Esophagus squamous epithelium (tissue), 5 donors: ENCODE measurements at places on chromosomes 7 and 10. TPM values are rescaled to one million over a fixed set of nuclear protein-coding genes. Genes with fewer than 3 reads are reported as not detected.

Gene PLOD3
- total RNA-seq, result 14.5 TPM

Gene GIMAP7
- 1.8 TPM for total RNA-seq

Gene GPR26
- total RNA-seq, result not detected

Gene MRPS16
- 36.8 TPM for total RNA-seq

Gene SHTN1
- 12.5 TPM for total RNA-seq

Gene LSM8
- 47.7 TPM for total RNA-seq

Gene EMX2
- not detected for total RNA-seq

Gene PON1
- not detected for total RNA-seq

Gene RBP3
- total RNA-seq, result not detected

Gene CYP17A1
- total RNA-seq, result not detected

Gene VAX1
- total RNA-seq, result not detected

Gene FAM25A
- 371 TPM for total RNA-seq

Gene CYP2W1
- total RNA-seq, result not detected

Gene PDE6C
- total RNA-seq, result not detected

DNA sequence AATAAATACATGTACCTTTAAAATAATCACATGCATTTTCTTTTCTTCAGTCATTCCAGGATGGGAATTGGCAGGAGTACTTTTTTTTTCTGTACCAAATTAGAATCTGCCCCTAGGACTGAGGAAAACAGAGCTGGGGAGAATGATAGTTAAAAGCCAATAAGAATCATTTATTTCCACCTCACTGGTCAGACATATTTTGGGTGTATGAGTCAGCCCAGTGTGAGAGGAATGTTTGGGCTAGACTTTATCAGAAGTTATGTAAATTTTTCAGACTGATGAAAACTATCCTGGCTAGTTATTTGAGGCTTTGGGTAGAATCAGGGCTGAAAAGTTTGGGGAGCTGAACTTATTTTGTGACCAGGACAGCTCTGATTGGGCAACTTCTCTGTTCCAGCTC, 303.1 kb upstream of the NPSR1 start:
- no peak overlapping the region for H3K4me3 ChIP-seq
- H3K27me3 ChIP-seq, result no peaks in the 10 kb centered on the region
- H3K36me3 ChIP-seq, result no peaks in the 10 kb centered on the region
- no peaks in the 10 kb centered on the region for H3K4me1 ChIP-seq

DNA sequence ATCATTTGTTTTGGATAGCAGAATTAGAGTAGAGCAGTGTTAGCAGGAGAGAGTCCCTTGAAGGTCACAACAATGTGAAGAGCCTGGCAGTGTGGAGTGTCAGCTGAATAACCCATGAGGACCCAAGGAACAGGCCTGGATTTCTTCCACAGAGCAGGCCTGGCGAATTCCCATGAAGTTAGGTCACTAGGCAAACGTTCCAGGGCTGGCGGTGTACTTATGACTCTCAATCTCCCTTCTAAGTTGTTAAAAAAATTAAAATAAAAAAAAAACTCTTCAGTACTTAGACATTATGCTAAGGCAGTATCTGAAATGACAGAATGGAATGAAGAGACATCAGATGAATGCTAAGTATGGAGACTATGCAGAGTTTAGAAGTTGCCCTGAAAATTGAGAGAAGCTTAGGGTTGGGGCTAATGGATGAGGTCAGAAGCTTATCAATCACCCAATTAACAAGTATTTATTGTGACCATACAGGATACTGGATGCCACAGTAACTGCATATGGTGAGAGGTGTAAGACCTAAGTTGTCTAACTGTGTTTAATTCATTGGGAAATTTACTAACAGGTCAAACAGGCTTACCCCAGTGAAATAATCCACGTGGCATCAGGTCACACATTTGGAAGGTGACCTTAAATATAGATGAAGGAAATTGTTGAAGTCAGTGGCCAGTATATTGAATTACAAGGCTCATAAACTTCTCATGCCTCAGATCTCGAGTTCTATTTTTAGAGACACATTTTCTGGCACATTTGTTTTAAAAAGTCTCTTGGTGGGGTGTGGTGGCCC, 126.2 kb upstream of the NRP1 start:
- H3K27ac ChIP-seq, result no peak overlapping the region
- H3K36me3 ChIP-seq, result no peaks in the 10 kb centered on the region
- no peak for DNase-seq
- H3K4me1 ChIP-seq, result no peaks in the 10 kb centered on the region

- no peak overlapping the region for H3K4me3 ChIP-seq
- peaks cover 21% of the 10 kb centered on the region for H3K27me3 ChIP-seq
- peak overlapping the region; percentile 88 for H3K27ac ChIP-seq
- H3K36me3 ChIP-seq, result no peaks in the 10 kb centered on the region
- DNase-seq, result no peak
- peaks cover 36% of the 10 kb centered on the region for H3K4me1 ChIP-seq
Observed at GRCh38 chr7:25849500-25850184, 302.4 kb upstream of the NFE2L3 start.

DNA sequence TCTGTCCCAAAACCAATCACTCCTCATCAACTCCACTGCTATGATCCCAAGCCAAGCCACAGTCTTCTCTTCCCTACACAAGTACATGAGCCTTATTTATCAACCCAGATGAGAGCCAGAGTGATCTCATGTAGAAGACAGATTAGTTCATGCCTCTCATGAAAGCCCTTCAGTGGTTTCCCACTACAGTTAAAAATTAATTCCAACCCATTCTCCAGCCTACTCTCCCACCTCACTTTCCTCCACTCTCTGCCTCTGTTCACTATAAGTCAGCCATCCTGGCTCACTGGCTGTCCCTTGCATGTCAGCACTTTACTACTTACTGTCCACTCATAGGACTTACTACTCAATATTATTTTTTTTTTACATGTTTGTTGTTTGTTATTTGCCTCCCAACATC, 67.3 kb downstream of the CACUL1 start:
- H3K4me3 ChIP-seq, result no peak overlapping the region
- no peak overlapping the region for H3K27ac ChIP-seq
- H3K27me3 ChIP-seq, result no peaks in the 10 kb centered on the region
- H3K36me3 ChIP-seq, result no peaks in the 10 kb centered on the region
- DNase-seq, result no peak

GRCh38 chr7:99579956-99580777, 17.9 kb upstream of the TMEM225B start:
- H3K27me3 ChIP-seq, result no peaks in the 10 kb centered on the region
- peak overlapping the region; percentile 18 for H3K27ac ChIP-seq
- no peak for DNase-seq

DNA sequence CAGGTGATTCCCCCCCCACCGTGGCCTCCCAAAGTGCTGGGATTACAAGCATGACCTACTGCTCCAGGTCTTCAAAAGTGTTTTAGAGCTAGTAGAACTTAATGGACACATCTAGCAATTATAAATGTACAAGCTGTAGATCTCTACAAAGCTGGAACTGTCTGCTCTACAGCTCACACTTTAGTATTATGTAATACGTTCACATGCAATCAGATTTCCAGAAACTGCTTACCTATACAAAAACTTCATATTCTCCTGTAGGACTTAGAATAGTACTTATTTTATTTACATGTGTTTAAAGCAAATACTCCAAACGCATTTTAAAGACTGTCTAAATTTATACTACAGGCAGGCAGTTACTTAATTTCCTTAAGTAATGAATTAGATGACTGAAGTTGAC, 39.2 kb upstream of the ASL start:
- no peaks in the 10 kb centered on the region for H3K4me1 ChIP-seq
- H3K27me3 ChIP-seq, result no peaks in the 10 kb centered on the region
- no peak for DNase-seq
- H3K4me3 ChIP-seq, result no peak overlapping the region

- DNase-seq, result no peak
- no peaks in the 10 kb centered on the region for H3K27me3 ChIP-seq
- no peaks in the 10 kb centered on the region for H3K4me1 ChIP-seq
- H3K27ac ChIP-seq, result no peak overlapping the region
- no peaks in the 10 kb centered on the region for H3K36me3 ChIP-seq
Observed at GRCh38 chr10:100359030-100359432, 12.0 kb downstream of the SCD start.

DNA sequence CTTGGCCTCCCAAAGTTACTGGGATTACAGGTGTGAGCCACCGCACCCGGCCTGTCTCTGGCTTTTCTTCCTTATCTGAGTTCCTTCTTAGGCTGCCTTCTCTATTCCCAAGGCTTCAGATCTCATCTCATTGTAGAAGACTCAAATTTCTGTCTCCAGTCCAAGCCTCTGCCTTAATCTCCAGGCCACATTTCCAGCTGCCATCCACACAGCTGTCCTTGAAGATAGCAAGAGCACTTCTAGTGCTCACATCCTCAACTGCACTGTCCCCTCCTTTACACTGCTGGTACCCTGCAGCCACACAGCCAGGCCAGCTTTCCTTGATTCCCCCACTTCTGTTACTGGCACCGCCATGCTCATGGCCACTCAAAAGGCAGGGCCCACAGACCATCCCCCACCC, 35.6 kb downstream of the POLL start:
- H3K27me3 ChIP-seq, result no peaks in the 10 kb centered on the region
- no peaks in the 10 kb centered on the region for H3K4me1 ChIP-seq
- DNase-seq, result no peak
- no peak overlapping the region for H3K4me3 ChIP-seq
- H3K36me3 ChIP-seq, result peaks cover 59% of the 10 kb centered on the region
- no peak overlapping the region for H3K27ac ChIP-seq

DNA sequence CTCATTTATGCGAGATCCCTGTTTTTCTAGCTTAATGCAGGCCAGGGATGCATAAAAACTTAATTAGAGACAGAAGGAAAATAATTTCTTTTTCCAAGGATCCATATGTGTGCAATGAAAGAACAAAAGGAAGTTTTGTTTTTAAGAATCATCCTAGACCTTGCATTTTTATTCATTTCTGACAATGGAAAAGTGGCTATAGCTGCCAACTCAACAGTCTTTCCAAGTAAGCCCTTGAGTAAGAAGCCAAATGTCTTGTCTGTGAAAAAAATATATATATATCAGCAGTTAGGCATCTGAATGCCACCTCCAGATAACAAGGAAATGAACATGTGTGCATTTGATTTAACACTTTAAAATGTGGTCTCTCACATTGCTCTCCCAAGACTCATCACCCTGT, 1397.6 kb downstream of the GATA3 start:
- DNase-seq, result no peak
- no peak overlapping the region for H3K27ac ChIP-seq
- H3K4me1 ChIP-seq, result no peaks in the 10 kb centered on the region
- H3K36me3 ChIP-seq, result no peaks in the 10 kb centered on the region
- H3K27me3 ChIP-seq, result no peaks in the 10 kb centered on the region

DNA sequence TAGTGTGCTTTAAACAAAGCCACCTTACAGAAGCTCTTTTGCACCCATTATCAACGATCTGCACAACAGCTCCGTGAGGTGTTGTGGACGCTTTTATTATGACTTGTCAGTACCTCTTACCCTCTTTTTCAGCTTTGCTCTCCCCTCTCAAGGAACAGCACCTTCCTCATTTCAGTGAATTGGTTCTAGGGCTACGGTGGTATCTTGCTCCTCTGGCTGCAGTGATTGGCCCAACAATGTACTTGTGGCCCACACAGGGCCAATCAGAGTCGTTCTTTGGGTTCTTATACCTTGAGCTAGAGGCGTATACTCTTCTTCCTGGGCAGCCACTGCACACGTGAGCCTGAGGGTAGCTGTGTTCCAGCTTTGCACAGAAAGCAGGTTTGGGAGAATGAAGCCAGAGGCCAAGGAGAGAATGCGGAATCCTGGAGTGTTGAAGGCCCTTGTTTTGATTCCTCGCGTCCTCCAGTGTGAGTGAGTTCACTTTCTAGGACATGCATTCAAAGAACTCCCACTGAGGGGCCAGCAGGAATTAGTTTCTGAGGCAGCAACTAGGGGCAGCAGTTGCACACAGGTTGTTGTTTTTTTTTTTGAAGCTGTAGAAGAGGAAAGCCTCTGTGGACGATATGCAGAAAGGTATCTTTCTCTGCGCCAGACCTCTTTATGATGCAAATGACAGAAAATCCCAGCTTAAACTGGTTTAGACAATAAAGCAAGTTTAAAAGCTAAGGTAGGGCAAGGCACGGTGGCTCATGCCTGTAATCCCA, 49.8 kb upstream of the PDZD8 start:
- H3K4me1 ChIP-seq, result peaks cover 18% of the 10 kb centered on the region
- no peaks in the 10 kb centered on the region for H3K27me3 ChIP-seq
- no peak overlapping the region for H3K27ac ChIP-seq
- no peak for DNase-seq
- no peaks in the 10 kb centered on the region for H3K36me3 ChIP-seq
- H3K4me3 ChIP-seq, result no peak overlapping the region

DNA sequence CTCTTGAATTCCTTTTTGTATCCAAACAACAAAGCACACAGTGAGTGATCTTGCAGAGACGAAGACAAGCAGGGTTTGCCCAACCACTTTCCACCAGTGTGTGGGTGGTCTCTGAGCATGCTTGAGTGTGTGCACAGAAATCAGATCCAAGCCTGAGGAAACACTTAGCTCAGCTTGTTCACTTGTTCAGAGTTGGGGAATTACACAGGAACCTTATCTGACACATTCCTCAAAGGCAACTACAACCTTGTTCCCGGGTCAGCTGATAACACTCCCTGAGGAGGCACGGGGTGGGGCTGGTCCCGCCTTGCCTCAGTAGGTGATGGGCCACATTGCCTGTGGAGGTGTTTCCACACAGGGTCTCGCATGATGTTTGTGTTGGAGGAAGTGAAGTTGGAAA, 216.9 kb downstream of the DYNC1I1 start:
- no peaks in the 10 kb centered on the region for H3K4me1 ChIP-seq
- H3K36me3 ChIP-seq, result no peaks in the 10 kb centered on the region
- no peaks in the 10 kb centered on the region for H3K27me3 ChIP-seq

DNA sequence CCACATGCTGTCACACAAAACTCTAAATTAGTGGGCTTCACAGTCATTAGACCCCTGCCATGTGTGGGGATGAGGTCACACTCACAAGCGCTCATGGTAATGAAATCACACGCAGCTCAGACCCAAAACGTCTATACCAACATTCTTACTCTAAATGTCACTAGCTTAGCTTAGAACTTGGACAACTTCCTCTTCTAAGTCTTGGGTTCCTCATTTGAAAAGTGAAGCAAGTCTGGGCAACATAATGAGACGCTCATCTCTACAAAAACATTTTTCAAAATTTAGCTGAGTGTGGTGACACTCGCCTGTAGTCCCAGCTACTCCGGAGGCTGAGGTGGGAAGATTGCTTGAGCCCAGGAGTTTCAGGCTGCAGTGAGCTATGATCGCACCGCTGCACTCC, 92.7 kb upstream of the MACROH2A2 start:
- peaks cover 14% of the 10 kb centered on the region for H3K27me3 ChIP-seq
- DNase-seq, result no peak
- no peak overlapping the region for H3K4me3 ChIP-seq
- no peak overlapping the region for H3K27ac ChIP-seq
- no peaks in the 10 kb centered on the region for H3K36me3 ChIP-seq

DNA sequence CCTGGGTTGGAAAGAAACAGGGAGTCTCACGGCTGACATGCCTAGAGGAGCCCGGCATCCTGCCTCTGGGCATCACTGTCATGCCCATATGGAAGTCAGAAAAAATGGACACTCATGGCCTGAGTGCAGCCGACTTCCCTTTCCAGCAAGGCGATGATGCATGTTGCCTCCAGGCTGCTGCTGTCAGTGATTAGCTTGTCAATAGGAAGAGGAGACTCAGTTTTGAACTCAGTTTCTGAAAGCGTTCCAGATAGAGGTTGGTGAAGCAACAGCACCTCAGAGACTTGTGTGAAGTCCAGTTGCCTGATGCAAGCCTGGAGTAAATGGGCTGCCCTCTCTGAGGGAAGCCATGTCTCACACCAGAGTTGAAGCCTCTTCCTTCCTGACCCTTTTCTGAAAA, 148.4 kb downstream of the TPST1 start:
- H3K27me3 ChIP-seq, result no peaks in the 10 kb centered on the region
- peak overlapping the region; percentile 67 for H3K27ac ChIP-seq
- no peak for DNase-seq
- H3K36me3 ChIP-seq, result no peaks in the 10 kb centered on the region
- peaks cover 3% of the 10 kb centered on the region for H3K4me1 ChIP-seq

GRCh38 chr10:74021248-74022055, 23.5 kb downstream of the VCL start:
- no peaks in the 10 kb centered on the region for H3K36me3 ChIP-seq
- no peak for DNase-seq
- H3K27me3 ChIP-seq, result no peaks in the 10 kb centered on the region
- no peak overlapping the region for H3K27ac ChIP-seq
